Activated T-cell treated with anti-CD3 and anti-CD28 coated beads, Interleukin-2, amount 50 U/mL, for 72 hours (primary cell): ENCODE measurements at places on chromosomes 5 and 9. TPM values are rescaled to one million over a fixed set of nuclear protein-coding genes. Genes with fewer than 3 reads are reported as not detected.

The GRXCR2 gene
- total RNA-seq, result not detected

The EIF4E1B gene
- not detected for total RNA-seq

The ACER2 gene
- total RNA-seq, result 2.4 TPM

The IFNA4 gene
- not detected for total RNA-seq

The LCP2 gene
- 190 TPM for total RNA-seq

GRCh38 chr5:80615266-80615914 lies 39.1 kb upstream of the MSH3 start:
- no peak for DNase-seq
- H3K4me3 ChIP-seq, result no peak overlapping the region
- H3K27me3 ChIP-seq, result no peaks in the 10 kb centered on the region
- no peaks in the 10 kb centered on the region for H3K4me1 ChIP-seq

GRCh38 chr5:14347522-14347921 lies 204.4 kb downstream of the TRIO start:
- H3K27ac ChIP-seq, result no peak overlapping the region
- H3K4me1 ChIP-seq, result no peaks in the 10 kb centered on the region
- H3K4me3 ChIP-seq, result no peak overlapping the region
- no peak for DNase-seq

- DNase-seq, result no peak
- H3K36me3 ChIP-seq, result no peaks in the 10 kb centered on the region
- no peak overlapping the region for H3K27ac ChIP-seq
- peaks cover 9% of the 10 kb centered on the region for H3K27me3 ChIP-seq
Measured at GRCh38 chr9:114122136-114123027, 23.3 kb upstream of the KIF12 start.

GRCh38 chr5:136037001-136037705 lies 8.4 kb downstream of the TGFBI start:
- peak; percentile 70 for DNase-seq
- peaks cover 30% of the 10 kb centered on the region for H3K4me1 ChIP-seq
- peak overlapping the region; percentile 13 for H3K27ac ChIP-seq
